A172 (cell line): ENCODE measurements at places on chromosomes 1 and 21. TPM values are rescaled to one million over a fixed set of nuclear protein-coding genes. Genes with fewer than 3 reads are reported as not detected.

Gene ANGEL2
- 71.1 and 83.0 TPM in 2 replicates for total RNA-seq

DNA sequence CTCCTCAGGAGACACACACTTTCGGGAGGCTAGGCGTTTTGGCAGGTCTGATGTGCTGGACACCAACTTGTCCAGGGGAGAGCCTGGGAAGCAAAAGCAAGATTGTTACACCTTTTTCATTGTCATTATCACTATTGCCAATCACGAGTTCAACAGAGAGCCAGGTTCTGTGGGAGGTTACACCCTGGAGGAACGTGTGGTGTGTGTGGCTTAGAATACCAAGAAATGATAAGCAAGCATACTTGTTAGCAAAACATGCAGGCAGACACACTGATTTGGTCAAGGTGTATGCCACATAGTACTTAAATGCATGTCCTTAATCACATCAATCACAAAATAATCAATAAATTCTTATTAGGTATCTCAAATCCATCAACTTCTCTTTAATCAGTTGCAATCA is 16.1 kb downstream of the HMGCS2 start:
- no peak for DNase-seq

Gene UQCRHL
- total RNA-seq = 0.84 and 1.5 TPM in 2 replicates

DNA sequence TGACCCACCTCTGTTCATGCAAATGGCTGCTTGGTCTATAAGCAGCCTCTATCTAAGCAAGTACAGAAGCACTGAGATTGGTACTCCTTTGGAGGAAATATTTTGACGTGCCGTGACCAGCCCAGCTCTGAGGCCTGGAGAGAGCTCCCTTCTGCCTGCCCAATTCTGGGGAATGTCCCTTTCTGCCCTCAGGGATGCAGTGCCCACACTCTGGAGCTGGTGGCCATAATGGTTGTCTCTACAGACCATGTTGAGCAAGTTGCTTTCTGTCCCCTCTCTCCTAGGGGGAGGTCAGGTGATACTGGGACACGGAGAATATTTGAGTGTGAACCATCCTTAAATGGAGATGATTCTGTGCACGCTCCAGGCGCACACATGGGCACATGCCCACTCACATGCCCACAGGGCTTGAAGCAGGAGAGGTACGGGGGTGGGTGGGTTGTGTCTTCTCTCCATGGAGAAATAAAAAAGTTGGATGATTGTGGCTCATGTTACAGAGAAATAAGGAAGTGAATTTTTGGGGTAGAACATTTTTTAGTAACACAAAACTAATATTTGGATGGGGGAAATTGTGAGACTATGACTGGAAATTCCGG is 13.9 kb upstream of the ALPL start:
- no peak for DNase-seq

- DNase-seq = no peak
Measured at GRCh38 chr1:3904006-3904842, 4.2 kb upstream of the C1orf174 start.

GRCh38 chr21:28885853-28886177 is 106.9 kb downstream of the LTN1 start:
- DNase-seq = no peak

Gene COL24A1
- 0.03 and 0.07 TPM in 2 replicates for total RNA-seq

DNA sequence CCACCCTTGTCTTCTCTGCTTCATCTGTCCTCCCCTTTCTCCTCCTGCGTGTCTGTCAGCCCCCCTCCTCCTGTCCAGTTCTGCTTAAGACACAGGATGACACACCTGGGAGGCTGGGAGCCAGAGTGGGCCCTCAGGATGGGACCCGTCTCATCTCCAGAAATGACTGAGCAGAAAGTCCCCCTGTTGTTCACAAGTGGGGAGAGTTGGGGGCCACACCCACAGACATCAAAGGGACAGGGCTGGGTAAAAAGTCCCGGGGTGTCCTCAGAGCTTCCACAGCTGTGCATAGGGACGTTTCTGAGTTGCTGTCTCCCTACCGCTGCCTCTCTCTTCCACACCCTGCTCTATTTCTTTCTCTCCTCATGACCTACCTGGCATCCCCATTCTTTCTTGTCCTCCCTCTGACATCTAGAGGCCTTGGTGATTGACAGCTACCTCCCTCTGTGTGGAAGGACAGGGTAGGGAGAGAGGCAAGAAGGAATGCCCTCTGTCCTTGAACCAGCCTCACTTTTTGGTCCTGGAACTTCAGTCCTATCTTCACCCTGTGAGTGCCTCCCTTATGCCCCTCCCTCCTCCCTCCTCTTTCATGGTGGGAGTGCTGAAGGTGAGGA is 19.5 kb upstream of the SH2D2A start:
- no peak for DNase-seq

DNA sequence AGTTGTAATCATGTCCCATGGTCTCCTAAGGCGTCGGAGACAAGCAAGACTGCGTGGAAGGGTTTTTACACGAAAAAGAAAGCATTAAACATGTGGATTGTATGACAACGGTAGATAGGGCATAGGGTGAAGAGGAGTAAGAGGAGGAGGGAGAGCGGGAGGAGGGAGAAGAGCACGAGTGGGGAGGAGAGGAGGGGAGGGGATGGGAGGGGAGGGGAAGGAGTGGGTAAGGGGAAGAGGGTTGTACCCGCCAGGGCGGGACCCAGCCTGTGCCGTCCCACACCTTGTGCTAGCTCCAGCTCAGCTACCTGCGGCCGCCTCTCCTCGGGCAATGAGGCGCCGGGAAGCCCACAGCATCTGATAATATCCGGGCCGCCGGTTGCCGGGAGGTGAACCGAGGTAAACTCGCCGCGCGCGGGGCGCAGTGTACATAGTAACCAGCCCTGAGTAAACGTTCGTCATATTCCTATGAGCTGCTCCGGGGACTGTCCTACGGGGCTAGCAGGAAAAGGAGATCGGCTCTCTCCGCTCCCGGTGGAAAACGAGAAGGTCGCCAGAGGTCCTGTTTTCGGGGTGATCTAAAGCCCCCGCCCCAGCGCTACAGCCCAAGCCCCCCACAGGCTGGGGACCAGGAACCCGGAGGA is 449 bp upstream of the RCAN3 start:
- peak; percentile 39 for DNase-seq

Gene PRAMEF6
- not detected in 2 replicates for total RNA-seq

Gene FOXD3
- total RNA-seq = 0.17 TPM in 1 of 2 replicates, not detected in the other

DNA sequence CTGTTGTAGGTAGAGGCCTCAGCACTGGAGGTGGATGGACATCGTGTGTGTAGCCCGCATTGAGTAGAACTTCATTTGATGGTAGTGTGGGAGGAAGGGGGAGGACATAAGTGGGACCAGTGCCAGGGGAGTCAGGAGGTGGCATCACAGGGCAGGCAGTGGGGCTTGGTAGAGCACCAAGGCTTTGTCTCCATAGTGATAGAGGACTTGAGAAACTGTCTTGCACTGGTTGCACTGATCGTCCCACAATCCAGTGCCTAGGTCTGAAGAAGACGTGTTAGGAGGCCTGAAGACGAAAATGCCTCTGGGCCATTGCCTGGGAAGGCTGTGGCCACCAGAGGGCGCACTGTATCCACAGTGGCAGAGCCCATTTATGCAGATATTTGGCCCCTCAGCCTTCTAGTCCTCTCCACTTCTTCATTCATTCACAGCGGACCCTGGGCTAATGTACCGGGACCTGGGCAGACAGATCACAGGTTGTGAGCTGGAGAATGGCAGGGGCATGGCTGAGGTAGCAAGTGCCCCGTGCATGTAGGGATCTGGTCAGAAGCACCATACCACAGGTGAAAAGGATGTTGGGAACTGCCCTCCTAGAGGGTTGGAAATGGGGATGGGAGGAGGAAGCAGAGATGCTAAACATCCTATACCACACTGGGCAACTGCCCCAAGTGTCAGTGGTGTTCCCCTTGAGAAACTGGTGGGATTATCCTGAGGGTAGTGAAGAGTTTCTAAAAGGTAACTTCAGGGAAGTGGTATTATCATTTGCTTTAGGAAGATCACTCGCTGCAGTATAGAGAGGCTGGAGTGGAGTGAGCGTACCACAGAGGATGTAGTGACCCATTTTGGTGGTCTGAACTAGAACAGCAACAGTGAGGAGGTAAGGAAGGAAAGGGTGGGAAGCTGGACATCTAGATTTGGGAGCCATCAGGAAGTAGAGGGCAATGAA is 95.3 kb downstream of the PIK3R3 start:
- DNase-seq = peak; percentile 73

Gene MAPKAPK2
- total RNA-seq = 46.9 and 48.6 TPM in 2 replicates

DNA sequence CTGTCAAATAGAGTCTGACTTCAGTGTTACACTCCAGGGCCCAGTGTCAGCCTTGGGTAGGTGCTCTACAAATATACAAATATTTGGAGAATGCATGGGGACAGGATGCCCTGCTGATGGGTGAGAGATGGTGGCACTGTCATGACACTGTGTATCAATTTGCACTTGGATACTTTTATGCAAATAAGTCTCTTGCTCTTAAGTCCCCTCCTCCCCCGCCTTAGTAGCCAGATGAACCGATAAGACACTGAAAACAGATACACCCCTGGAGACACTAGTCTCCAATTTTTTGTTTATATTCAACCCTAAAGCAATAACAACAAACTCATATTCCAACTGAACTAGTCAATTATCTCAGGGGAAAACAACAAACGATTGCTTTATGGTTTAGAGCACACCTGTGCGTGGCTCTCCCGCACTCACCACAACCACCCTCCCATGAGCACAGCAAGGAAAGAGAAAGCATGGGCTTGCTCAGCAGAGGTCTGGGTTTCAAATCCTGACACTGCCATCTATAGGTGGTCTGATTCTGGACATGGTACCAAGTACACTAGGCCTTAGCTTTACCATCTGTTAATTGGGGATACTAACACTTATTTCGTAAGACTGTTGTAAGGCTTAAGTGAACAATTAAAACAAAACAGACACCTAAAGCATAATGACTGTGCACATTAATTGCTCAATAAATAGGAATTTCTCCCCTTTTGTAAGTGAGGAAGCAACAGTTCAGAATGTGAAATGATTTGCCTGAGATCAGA is 50.3 kb downstream of the HIVEP3 start:
- DNase-seq = no peak

DNA sequence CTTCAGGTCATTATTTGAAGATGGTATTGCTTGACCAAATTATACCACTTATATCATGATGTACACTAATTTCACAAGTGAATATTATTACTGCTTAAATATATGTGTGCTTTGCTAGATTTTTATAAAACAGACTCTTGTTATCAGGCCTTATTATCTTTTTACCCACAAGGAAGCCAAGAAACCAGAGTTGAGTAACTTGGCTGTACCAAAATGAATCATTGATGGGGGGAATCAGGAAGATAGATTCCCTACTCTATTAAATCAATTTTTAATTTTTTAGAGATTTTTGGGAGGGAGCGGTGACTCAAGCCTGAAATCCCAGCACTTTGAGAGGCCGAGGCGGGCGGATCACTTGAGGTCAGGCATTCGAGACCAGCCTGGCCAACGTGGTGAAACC is 16.0 kb upstream of the SCCPDH start:
- DNase-seq = no peak

DNA sequence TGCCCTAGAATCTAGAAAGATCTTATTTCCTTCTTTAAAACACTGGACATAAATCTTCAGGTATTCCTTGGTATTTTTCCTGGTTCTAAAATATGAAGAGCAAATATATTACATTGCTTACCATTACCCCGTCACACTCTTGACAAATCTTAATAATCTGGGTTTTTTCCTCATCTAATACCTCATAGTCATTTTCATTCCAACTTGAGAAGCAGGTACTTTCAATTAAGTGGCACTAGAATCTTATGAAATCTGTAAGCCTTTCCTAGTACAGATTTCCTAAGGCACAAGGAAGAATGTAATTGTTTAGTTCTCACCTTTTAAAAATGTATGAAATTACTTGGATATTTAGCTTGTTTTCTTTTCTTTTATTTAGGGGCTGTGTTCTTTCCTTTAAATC is 481.5 kb upstream of the ZRANB2 start:
- no peak for DNase-seq

- DNase-seq = no peak
Measured at GRCh38 chr21:42016364-42016985, 6.3 kb upstream of the ZBTB21 start.

DNA sequence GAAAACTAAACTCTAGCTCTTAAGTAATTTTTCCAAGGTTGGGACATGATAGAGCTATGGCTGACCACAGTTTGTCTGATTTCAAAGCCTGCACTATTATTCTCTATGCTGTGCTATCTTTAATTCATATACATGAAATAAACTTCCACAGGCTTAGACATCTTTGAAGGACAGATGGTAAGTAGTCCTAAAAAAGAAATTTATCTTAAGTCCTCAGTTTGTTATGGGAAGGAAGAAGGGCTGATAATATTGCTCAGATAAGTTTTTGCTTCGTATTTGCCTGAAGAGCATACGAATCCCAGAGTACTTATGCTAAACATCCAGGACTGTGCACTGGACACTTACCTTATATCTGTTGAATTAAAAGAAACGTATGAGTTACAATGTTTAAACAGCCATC is 39.6 kb downstream of the VCAM1 start:
- DNase-seq = no peak

DNA sequence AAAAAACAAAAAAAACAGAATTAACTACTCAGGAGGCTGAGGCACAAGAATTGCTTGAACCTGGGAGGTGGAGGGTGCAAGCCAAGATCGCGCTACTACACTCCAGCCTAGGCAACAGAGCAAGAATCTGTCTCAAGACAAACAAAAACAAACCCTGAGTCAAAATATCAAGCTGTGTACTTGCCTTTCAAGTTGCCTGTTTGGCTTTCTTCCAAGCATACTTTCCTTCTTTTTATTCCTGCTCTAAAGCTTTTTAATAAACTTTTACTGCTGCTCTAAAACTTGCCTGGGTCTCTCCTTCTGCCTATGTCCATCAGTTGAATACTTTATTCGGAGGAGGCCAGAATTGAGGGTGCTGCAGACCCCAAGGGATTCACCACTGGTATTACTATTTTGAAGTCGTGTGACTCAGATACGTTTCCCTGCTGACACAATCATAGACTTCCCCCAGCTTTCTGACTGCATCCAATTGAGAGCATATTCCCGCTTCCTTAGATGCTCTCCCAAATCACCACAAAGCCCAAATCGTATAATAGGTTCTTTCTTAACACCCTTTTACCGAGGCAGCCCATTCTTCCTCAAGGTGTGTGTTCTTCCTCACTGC is 3.5 kb upstream of the ACBD6 start:
- no peak for DNase-seq

- DNase-seq = no peak
Measured at GRCh38 chr1:16625497-16626408, 12.4 kb upstream of the NBPF1 start.

DNA sequence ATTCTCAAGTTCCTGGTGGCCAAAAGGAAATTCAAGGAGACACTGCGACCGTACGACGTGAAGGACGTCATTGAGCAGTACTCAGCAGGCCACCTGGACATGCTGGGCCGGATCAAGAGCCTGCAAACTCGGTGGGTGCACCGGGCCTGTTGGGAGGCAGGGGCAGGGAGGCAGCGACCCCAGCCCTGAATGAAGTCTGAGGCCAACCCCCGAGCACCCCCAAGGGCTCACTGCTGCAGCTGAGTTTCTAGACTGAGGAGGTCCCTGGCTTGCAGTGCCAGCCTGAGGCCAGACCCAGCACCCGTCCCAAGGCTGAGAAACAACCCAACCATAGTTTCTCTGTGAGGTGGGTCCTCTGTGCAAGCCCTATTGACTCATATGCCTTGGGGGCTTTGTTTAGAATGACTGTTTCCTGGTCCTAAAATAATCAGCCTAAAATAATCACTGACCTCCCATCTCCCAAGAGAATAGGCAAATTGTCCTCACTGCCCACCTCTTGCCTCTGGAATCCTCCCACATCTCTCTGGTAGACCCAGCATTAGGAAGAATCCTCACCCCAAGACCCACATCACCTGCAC is 27.1 kb downstream of the CITED4 start:
- no peak for DNase-seq

Gene SIK1
- 4.9 and 8.5 TPM in 2 replicates for total RNA-seq

Gene CENPF
- 149 and 175 TPM in 2 replicates for total RNA-seq

Gene C8B
- not detected in 2 replicates for total RNA-seq
